Midbrain (tissue), 1 donor: ENCODE measurements at places on chromosomes 3 and 15.

DNA sequence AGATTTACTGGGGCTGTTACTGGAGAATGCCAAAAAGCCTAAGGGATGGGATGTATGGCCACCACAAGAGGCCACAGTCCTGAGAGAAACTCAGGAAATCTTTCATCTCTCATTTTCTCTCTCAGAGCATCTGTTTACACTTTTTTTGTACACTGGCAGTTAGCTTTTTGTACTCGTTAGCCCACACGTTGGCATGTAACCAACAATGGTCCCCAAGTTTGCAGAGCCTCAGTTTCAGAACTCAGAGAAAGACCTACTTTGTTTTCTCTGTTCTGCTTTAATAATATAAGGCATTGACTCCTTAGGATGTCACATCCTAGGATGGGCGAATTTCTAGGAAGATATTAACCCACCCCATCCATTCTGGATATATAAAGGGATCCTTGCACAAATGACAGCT lies 183.5 kb downstream of the SUCNR1 start:
- no peak for DNase-seq

- DNase-seq: no peak
Observed at GRCh38 chr3:162034368-162034767, 537.8 kb downstream of the OTOL1 start.

DNA sequence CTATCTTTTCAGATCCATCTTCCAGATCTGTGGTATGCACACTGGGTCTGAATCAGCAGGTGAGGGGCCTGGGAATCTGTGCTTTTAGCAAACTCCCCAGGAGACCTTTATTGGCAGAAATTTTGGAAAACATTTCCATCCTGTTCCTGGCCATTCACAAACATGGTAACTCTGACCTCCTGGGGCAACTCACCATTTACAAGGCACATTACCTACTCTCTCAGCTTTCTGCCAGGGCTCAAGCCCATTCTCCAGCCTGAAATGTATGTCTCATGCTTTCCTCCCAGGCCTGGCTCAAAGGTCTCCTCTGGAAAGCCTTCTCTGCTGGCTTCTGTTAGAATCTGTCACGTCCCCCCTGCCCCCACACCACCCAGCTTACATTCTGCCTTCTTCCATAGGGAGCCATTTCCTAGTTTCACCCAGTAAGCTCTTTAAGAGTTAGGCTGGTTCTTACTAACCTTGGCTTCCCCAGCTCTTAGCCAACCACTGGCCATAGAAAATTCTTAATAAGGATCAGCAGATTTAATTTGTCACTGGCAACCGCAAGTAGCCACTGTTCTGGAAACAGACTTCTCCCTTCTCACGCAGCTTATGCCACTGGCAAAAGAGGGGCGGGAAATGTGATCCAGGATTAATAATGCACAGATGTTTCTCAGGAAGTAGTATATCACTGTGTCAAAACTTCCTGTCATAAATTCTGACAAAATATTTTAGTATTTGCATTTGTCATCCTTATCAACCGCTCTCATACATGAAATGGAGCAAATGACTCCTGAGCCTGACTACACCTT lies 55.0 kb downstream of the RORA start:
- DNase-seq: no peak

DNA sequence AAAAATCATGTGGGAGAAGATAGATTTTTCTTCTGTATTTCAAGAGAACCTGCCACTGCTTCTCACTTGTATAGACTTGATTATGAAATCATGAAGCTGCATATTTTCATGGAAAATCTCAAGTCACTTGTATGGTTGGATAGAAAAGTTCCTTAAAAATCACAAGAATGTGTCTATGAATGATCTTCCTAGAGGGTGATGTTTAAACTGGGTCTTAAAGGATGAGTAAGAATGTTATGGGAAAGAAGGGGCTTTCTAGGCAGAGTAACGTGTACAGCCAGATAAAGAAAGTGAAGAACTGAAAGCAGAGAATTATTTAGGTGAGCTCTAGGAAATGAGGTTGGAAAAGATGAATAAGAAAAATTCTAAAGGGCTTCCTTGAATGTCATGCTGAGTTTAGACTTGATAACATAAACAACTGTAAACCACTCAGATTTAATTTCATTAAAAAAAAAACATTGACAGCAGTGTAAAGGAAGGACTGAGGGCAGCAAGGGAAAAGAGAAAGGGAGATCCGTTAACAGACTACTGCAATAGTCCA lies 5.0 kb downstream of the CD47 start:
- DNase-seq: no peak

DNA sequence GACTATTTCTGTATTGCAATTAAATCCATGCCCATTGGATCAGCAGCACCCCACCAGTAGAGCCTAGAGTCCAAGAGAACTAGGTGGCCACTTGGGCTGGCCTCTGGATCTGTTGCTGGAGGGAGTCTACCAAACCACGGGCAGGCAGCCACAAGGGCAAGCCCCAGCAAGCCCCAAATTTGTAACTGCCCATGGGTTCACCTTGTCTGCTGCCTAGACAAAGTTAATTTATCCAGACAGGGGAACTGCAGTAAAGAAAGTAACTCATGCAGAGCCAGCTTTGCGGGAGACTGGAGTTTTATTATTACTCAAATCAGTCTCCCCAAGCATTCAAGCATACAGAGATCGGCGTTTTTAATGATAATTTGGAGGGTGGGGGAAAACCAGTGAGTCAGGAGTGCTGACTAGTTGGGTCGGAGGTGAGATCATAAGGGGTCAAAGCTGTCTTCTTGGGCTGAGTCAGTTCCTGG lies 74.0 kb upstream of the TERB2 start:
- DNase-seq: no peak
